ENCODE measurements at places on chromosomes 3 and 15. TPM values are rescaled to one million over a fixed set of nuclear protein-coding genes. Genes with fewer than 3 reads are reported as not detected.

Gene BCHE
- 6.6 TPM for total RNA-seq

Gene KNG1
- not detected for total RNA-seq

Gene ADGRG7
- total RNA-seq, result not detected

Gene POPDC2
- total RNA-seq, result 3.4 TPM

GRCh38 chr3:13158408-13158807 lies 85.2 kb upstream of the IQSEC1 start:
- no peak for DNase-seq

DNA sequence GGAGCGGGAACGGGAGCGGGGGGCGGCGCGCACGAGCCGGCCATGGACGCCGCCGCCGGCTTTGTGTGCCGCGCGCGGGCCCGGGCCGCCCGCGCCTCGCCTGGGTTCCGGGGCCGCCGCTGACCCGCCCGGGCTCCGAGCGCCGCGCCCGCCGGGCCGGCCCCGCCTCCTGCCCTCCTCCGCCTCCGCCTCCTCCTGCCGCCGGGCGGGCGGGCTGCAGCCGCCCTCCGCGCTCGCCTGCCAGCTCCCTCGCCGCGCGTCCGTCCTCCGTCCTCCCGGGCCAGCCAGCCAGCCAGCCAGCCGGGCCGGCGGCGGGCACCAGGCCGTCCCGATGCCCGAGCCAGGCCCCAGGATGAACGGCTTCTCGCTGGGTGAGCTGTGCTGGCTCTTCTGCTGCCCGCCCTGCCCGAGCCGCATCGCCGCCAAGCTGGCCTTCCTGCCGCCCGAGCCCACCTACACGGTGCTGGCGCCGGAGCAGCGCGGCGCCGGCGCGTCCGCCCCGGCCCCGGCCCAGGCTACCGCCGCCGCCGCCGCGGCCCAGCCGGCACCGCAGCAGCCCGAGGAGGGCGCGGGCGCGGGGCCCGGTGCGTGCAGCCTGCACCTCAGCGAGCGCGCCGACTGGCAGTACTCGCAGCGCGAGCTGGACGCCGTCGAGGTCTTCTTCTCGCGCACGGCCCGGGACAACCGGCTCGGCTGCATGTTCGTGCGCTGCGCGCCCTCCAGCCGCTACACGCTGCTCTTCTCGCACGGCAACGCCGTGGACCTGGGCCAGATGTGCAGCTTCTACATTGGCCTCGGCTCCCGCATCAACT lies at the start of gene ABHD17C:
Gene ABHD17C, plus strand, starts transcription at position 212 of the 812 bp plus-strand sequence. Its CDS starts 120 bp downstream, at position 332.
- peak; percentile 94 for DNase-seq

GRCh38 chr3:160879859-160880258 lies 123.8 kb downstream of the PPM1L start:
- DNase-seq, result no peak

DNA sequence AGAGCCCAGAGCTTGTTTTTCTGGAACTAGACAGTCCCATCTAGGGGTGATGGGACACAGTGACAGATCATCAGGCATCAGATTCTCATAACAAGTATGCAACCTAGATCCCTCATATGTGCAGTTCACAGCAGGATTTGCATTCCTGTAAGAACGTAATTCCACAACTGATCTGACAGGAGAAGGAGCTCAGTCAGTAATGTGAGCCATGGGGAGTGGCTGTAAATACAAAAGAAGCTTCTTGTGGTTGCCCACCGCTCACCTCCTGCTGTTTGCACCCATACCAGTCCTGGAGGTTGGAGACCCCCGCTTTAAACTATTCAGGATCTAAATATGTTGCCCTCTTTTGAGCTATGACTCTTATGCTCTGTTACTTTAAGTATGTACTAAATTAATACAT lies 167.3 kb downstream of the ALCAM start:
- DNase-seq, result no peak

DNA sequence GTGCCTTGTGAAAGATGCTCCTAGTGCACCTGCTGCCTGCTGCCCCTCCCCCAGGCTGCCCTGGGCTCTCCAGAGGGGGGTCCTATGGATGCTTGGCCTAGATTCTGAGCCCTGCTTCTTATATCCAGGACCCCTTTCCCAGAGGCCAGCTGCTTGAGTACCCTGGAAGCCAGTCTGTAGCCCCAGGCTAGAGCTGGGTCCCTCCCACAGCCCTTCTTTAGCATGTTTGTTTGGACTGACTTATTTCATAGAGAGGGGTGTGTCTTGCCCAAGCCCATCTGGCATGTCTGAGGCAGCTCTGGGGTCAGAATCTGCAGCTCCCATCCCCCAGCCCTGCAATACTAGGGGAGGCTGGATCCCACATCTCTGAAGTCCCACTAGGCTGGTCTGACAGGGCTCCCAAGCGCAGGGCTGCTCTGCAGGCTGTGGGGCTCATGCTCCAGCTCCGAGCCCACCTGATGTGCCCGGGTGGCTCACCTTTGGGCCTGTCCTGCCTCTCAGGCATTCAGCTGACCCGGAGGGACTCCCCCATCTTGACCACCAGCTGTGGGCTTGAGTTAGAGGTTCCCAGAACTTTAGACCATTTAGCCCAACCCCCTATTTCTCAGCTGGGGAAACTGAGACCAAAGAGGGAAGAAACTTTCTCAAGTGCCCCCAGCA lies 3.1 kb downstream of the CHRNB4 start:
- no peak for DNase-seq
